ENCODE measurements at places on chromosomes 2 and 18.
A peak's percentile ranks its signal among the peaks of the same experiment; 100 is the strongest.

DNA sequence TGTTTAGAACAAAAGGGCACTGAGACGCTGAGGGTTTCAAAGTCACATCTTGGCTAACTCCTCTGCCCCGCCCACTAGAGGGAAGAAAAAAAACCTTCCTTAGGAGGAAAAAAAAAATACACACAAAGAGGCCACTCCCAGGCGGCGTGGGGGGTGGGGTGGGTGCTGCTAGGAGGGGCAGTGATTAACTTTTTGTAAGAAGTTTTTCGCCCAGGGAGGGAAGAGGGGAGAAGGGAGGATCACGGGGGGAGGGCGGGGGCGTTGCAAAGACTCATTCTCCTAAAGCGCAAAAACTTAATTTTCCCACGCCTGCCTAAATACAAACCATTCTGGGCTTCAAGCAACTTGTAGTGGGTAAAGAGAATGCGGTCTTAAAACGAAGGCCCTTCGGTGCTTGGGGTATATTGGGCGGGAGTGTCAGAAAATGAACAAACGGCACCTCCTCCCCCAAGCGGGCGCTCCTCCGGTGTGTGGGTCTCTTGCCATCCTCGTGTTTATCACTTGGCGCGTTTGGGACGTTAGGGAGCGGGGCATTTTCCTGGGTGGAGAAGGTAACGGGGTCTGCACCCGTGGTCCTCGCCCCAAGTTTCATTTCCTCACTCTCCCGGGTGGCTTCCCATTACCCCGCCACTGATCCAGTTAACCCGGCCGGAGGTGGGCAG, 1.7 kb downstream of the CXCR4 start:
- peak; percentile 47 for DNase-seq

- no peak for DNase-seq
These were observed 44.7 kb downstream of the GYPC start for GRCh38 chr2:126700677-126701076.

DNA sequence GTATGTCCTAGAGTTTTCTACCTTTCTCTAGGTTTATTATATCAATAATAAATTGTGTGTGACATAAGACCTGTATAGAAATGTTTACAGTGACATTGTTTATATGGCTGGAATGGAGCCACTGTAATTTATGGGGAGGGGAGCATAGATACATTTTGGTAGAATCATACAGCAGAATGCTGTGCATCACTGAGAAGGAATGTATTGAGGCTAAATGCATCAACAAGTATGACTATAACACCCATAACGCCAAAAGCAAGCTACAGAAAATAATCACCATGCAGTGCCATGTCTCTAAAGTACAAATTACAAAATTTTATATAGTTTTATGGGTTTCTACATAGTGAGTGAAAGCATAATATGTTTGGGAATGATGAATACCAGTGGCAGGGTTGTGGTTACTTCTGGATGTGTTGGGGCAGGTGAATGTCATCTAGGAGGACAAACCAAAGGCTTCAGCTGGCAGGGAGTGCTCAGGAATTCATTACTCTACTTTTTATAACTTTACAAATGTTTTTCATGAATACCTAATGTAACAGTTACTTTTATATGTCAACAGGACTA, 226.0 kb upstream of the NETO1 start:
- no peak for DNase-seq

- no peak for DNase-seq
These were observed 597.2 kb upstream of the ZEB2 start for GRCh38 chr2:145116834-145117725.

DNA sequence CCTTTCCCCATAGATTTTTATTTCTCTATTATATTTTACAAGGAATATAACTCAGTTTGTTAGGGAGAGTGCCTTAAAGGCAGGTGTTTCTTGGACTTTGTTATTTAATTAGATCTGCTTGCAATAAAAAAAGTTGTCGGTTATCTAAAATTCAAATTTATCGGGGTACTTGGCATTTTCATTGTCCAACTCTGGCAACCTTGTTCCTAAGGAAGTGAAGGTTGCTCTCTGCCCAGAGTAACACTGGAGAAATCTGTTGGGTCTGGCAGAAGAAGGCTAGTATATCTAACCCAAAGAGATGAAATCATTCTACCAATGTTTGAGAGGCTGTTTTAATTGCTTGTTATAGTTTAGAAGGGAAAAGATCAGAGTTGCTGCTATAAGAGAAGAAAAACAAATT, 42.8 kb upstream of the TTR start:
- DNase-seq, result no peak

- DNase-seq, result no peak
These were observed 7.7 kb upstream of the SULT1C4 start for GRCh38 chr2:108370080-108370479.

DNA sequence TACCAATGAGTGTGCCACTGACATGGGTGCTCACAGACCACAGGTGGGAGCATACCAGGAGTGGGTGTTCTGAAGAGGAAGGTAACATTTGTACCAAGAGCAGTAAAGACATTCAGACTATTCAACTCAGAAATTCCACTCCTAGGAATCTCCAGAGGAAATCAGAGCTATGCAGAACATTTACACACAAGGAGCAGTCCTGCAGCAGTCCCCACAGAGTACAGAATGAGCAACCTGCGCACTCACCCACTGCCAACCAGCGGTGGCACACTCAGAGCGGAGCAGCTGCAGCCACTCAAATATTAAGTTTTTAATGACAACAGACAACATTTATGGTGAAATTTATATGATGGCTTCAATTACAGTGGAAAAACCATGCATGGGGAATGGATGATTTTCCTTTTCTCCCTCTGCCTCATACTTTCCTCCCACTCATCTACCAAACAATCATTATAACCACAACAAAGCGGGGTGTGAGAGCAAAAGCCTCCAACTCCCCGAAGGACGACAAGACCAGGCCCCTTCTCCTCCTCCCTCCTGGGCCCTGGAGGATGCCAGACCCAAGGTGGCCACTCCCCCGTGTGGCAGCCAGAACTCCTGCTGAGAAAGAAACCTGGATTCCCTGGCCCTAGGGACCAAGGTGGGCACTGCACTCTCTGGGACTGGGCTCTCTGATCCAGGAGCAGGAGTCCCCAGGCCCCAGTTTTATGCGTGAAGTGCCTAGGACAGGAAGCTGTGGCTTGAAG, 5.4 kb downstream of the HS6ST1 start:
- DNase-seq, result no peak

DNA sequence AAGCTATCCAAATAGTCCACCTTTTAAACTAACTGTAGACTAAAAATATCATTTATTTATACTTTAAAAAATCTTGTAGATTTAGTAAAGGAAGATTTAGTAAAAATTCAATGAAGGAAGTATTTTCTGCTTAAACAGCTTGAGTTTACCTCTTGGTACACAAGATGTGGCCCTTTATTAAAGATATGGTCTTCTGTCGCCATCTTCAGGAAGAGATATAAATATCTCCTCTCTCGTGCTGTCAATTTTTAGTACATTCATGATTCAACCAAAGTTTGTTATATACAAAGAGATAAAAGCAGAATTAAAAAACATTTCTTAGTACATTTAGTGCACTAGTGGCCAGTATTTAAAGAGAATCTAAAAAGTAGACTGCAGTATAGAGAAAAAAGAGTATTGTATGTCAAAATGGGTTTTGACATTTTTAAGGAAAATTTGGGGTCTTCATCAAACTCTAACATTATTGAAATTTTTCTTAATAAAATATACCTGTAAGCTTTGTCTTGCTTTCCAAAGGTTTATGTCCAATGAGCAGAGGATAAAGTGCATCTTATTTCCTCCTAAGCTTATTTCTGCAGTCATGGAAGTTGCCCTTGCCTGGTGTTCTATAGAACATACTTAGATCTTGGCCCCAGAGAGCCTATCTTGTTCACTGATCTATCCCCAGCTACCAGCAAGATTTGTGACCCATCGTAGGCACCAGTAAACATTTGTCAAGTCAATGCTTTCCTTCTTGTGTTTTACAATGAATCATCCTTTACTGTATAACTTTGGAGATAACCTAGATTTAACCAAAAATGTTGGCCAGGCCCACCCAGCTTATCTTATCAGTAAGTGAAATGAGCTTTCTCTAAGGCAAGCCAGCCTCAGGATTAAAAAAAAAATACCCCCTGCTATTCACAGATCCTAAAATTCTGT, 18.5 kb upstream of the EML6 start:
- peak; percentile 60 for DNase-seq

DNA sequence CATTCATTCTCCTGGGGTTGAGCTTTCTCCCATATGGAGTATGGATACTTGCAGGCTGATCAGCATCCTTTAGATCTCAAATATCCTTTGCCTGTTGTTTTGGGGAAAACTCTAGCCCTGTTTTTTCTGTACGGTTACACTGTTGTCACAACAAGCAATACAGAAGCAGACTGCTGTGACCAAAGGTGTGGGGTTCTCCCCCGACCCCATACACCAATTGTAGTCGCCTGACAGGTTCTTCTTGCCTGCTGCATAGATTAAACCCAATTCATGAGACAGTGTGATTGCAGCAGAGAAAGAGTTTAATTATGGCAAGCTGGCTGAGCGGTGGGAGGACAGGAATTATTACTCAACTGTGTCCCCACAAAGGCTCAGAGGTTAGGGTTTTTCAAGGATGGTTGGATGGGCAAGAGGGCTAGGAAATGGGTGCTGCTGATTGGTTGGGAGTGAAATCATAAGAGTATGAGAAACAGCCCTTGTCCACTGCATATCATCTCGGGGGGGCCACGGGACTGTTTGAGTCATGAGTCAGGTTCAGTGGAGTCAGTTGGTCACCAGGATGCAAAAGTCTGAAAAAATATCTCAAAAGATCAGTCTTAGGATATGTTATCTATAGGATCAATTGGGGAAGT, 40.6 kb downstream of the ITGB1BP1 start:
- DNase-seq, result no peak

GRCh38 chr18:42929181-42929580, 186.3 kb downstream of the RIT2 start:
- no peak for DNase-seq

GRCh38 chr2:70513738-70514137, 39.9 kb downstream of the TGFA start:
- no peak for DNase-seq

GRCh38 chr2:175601969-175602368, 400.1 kb downstream of the LNPK start:
- DNase-seq, result no peak

- no peak for DNase-seq
These were observed 596.6 kb upstream of the GYPC start for GRCh38 chr2:126059379-126059778.

GRCh38 chr2:12211326-12212175, 465.1 kb downstream of the LPIN1 start:
- no peak for DNase-seq

DNA sequence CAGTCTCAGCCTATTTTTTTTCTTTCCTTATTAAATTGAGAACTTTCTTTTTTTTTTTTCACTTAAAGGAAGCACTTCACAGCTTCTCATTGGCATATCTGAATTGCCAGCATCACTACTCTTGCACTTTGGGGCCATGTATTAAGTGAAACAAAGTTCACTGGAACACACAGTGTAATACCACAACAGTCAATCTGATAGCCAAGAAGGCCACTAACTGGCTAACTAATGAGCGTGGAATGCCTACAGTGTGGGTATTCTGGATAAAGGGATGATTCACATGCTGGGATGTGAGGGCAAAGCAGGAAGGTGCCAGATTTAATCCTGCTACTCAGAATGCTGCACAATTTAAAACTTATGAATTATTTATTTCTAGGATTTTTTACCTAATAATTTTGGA, 11.7 kb upstream of the C18orf63 start:
- DNase-seq, result no peak

- no peak for DNase-seq
These were observed 17.8 kb downstream of the THNSL2 start for GRCh38 chr2:88187927-88188326.

GRCh38 chr2:239644011-239644410, 243.2 kb upstream of the HDAC4 start:
- no peak for DNase-seq

DNA sequence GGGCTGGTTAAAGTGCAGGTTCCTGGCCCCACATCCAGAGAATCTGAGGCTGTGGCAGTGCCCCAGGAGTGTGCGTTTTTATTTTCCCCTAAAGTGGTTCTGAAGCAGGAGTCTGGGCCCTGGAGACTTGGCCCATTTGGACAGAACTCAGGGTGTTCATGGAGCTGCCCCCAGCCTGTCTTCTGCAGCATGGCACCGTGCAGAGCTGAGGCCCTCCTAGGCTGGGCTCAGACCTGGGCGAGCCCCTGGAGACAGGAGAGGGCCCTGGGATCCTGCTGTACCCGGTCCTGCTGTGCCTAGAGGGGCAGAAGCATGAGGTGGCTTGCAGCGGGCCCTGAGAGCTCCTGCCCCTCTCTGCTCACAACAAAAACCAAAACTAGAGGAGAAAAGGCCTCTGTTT, 58.8 kb upstream of the B3GNT7 start:
- no peak for DNase-seq

GRCh38 chr2:171741189-171741588, 53.9 kb downstream of the DYNC1I2 start:
- DNase-seq, result no peak

- no peak for DNase-seq
These were observed 59.2 kb downstream of the PIEZO2 start for GRCh38 chr18:11089931-11090715.

DNA sequence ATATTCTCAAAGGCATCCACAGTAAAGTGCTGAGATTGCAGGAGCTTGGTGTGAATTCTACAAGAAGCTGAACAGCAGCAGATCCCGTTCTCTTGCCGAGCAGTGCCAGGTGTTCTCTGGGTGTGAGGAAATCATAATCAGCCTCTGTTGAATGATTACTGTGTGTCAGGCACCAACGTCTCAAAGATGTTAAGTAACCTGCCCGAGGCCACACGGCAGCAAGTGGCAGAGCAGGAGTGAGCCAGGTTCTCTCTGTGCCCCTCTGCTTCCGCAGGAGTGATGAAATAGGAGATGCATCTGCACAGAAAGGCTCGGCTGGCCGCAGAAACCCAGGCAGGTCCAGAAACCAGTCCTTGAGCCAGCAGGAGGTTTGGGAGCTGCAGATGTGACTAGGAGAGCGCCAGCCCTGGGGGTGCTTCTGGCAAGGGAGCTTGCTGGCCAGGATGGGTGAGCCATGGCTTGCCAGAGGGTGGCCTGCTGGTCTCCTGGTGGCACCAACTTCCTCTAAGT, 68.4 kb downstream of the COPS7B start:
- DNase-seq, result no peak

- DNase-seq, result no peak
These were observed 97.4 kb downstream of the ZNF516 start for GRCh38 chr18:76397631-76398030.

GRCh38 chr18:55506074-55506473, 81.9 kb downstream of the TCF4 start:
- DNase-seq, result no peak

DNA sequence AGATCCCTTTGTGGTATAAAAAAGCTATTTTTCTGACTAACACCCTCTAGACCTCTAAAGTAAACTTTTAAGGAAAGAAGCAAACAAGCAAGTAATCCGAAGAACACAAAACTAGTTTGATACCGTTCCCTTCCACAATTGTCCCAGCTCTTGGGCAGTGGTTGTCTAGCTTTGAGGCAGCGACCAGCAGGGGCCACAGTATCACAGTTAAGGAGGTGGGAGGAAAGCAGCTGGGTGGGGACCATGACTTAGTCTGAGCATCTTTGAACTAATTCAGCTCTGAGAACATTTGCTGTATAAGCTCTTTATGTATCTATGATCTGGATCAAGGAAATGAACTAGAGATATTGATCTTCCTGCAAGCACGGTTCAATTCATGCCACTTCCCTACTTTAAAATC, 51.0 kb downstream of the SF3B1 start:
- DNase-seq, result no peak
